ENCODE measurements at places on chromosomes 3 and 15. TPM values are rescaled to one million over a fixed set of nuclear protein-coding genes. Genes with fewer than 3 reads are reported as not detected.

- DNase-seq: no peak
Observed at GRCh38 chr3:148331081-148331846, 366.4 kb upstream of the AGTR1 start.

GRCh38 chr3:52620580-52620979 lies 65.1 kb downstream of the PBRM1 start:
- no peak for DNase-seq

DNA sequence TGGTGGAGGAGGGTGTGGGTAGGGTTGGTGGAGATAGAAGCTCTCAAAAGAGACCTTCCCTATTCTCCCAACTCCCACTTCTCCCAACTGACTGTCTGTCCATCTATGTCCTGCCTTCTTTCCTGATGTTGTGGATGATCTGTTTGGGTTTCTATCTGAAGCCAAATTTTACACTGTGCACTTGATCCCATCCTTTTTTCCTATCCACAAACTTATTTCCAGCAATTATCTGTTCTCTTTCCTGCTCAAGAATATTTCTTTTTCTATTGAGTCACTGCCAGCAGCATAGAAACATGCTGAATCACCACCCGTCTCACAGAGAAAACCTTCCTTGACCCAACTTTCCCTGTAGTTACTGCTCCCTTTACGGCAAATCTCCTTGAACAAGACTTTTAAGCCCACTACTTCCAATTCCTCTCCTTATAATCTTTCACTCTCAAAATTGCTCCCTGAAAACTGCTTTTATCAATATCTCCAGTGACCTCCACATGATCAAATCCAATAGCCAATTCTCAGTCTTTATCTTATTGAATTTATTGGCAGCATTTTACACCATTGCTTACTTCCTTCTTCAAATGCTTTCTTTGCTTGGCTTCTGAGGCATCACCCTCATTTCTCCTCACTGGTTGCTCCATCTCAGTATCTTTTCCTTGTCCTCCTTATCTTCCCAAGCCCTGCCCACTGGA lies 141.2 kb upstream of the SLC7A14 start:
- DNase-seq: no peak

DNA sequence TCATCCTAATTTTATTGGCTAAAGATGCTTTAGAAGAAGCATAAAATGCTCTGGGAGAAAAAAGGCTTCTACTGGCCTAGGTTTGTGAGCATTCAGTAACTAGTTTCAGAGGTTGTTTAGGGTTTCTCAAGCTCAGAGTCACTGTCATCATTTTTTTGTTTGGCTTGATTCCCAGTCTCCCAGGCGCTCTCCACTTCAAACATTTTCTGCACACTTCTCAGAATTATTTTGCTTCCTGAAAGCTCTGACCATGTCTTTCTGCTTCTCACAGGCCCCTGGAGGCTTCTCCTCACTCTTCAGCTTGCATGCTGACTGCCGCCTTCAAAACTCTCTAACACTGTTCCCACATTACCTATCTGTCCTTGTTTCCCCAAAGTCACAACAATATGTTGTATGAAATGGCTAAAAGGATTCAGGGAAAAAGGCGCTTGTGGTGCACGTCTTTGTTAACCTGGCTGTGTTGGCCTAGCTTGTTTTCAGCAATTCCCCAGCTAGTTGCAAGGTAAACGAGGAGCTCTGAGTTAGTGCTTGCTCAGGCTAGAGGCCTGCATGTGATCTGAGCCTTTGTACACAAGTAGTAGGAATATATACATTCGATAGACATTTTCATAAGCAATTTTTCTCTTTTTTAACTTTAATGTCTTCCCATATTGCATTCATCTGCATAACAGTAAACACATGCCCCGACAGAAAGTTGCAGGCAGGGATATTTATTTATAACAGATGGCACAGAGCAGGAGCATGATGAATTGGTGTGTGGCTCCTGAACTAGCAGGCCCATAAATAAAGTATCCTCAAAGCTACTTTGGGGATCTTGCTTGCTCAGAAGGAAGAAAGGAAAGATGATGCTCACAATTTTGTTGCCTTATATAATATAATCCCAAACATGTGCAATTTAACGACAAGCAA lies 129.2 kb upstream of the DPH6 start:
- no peak for DNase-seq

DNA sequence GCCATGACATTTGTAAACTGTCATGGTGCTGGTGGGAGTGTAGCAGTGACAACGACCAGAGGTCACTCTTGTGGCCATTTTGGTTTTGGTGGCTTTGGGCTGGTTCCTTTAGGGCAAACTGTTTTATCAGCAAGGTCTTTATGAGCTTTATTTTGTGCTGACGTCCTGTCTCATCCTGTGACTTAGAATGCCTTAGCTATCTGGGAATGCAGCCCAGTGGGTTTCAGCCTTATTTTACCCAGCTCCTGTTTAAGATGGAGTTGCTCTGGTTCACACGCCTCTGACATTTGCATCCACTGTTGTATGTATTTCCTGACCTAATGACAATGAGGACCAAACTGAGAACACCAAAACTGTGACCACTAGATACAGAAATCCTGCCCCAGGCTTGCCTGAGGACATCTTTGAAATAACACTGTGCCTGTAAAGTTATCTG lies 37.6 kb downstream of the RAB8B start:
- no peak for DNase-seq

- DNase-seq: no peak
Observed at GRCh38 chr3:158835631-158836030, 33.8 kb downstream of the MFSD1 start.

DNA sequence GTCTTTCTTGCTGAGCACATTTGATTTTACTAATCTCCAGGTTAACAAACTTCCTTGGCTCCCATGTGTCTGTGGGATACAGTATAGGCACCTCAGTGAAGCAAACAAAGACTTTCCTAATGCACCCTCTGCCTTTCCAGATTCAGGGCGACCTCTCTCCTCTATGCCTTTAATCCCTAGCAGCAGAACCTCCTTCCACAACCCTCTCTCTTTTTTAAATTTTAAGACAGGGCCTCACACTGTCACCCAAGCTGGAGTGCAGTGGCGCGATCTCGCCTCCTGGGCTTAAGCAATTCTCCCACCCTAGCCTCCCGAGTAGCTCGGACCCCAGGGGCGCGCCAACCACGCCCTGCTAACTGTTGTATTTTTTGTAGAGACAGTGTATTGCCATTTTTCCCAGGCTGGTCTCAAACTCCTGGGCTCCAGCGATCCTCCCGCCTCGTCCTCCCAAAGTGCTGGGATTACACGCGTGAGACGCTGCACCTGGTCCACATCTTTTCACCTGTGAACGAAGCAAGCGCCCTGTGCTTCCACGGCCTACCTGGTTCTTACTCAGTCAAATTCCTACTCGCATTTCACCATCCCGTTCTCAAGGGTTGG lies 1.7 kb upstream of the HACD3 start:
- DNase-seq: no peak

DNA sequence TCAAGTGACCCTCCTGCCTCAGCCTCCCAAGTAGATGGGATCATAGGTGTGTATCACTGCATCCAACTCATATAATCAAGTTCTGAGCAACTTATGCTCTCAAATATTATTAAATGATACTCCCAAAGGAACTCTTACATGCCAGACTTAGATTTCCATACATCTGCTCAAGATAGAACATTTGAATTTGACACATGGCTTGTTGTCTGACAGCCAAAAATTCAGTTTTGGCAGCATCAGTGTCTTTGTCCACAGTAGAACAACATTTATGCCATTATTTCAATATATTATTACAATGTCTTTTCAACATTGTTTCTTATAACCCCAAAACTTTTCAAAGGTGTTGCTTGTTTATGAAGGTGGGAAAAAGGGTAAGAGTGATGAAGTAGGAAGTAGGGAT lies 116.2 kb downstream of the SUCNR1 start:
- DNase-seq: no peak

DNA sequence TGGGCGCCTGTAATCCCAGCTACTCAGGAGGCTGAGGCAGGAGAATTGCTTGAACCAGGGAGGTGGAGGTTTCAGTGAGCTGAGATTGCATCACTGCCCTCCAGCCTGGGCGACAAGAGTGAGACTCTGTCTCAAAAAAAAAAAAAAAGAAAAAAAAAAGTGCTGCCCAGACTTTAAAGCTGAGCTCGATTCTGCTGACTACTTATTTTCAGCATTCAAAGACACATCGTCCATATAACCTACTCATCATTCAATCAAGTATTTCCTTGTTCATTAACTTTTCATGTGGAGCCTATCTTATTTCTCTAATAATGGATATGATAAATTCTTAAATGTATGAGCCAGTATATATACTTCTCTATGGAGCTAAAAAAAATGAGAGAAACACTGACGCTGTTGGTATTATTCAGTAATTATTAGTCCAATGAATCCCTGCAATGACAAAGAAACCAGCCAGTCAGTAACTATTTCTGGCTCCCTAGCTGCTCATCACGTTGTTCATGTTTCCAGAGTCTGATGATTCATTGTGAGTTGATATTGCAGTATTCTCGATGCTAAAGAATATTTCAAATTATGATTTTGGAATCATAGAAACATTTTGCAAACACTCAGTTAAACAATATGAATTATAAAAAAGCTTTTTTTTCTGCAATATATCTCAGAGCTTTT lies 111.9 kb downstream of the RAP2B start:
- DNase-seq: no peak

PROS1 gene
- total RNA-seq: 39.0 TPM

PLAAT1 gene
- 0.58 TPM for total RNA-seq

CELSR3 gene
- total RNA-seq: 0.75 TPM

ZNF385D gene
- 25.8 TPM for total RNA-seq

DNAH12 gene
- total RNA-seq: 0.52 TPM

LMCD1 gene
- total RNA-seq: 77.9 TPM

MAGI1 gene
- total RNA-seq: 87.4 TPM
